ENCODE measurements at places on chromosomes 5 and 9. TPM values are rescaled to one million over a fixed set of nuclear protein-coding genes. Genes with fewer than 3 reads are reported as not detected.

SREK1IP1 gene
- total RNA-seq, result 13.5 TPM

ADAMTS16 gene
- 0.17 TPM for total RNA-seq

ZNF608 gene
- total RNA-seq, result 18.0 TPM

ORM1 gene
- not detected for total RNA-seq

AIF1L gene
- total RNA-seq, result 0.51 TPM

HCN1 gene
- total RNA-seq, result not detected

GADD45G gene
- total RNA-seq, result 2.3 TPM

ANKRD31 gene
- total RNA-seq, result 0.26 TPM

SOX30 gene
- under 0.01 TPM for total RNA-seq

CCDC192 gene
- not detected for total RNA-seq
